ENCODE measurements at places on chromosomes 4 and X. TPM values are rescaled to one million over a fixed set of nuclear protein-coding genes. Genes with fewer than 3 reads are reported as not detected.

The ADH1C gene
- total RNA-seq = not detected

DNA sequence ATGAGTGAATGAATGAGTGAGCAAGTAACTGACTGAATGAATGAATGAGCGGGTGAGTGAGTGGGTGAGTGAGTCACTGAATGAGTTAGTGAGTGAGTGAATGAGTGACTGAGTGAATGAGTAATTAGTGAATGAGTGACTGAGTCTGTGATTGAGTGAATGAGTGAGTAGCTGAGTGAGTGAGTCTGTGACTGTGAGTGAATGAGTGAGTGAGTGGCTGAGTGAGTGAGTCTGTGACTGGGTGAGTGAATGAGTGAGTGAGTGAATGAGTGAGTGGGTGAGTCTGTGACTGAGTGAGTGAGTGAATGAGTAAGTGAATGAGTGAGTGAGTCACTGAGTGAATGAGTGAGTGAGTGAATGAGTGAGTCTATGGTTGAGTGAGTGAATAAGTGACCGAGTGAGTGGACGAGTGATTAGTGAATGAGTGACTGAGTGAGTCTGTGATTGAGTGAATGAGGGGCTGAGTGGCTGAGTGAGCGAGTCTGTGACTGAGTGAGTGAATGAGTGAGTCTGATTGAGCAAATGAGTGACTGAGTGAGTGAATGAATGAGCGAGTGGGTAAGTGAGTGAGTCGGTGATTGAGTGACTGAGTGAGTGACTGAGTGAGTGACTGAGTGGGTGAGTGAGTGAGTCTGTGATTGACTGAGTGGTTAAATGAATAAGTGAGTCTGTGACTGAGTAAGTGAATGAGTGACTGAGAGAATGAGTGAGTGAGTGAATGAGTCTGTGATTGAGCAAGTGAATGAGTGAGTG, 223.0 kb upstream of the PSAPL1 start:
- no peak for DNase-seq

The LRIT3 gene
- total RNA-seq = not detected

The HSD17B13 gene
- 0.17 TPM for total RNA-seq

DNA sequence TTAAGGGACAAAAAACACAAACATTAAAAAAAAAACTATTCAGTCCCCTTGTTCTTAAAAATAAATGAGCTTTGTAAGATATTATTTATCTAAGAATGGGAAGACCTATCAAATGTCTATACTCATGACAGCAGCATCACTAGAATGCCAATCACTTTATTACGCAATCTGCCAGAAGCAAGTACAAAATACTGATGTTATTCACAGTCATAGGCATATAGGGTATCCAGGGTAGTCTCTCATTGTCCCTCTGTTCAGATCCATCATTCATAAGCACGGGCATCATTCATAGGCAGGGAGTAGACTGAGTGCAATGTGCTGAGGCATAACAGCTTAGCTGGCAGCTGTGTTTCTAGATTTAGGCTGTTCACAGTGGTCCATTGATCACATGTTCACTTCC, 109.1 kb downstream of the EPHA5 start:
- DNase-seq = no peak

The AKAP14 gene
- total RNA-seq = not detected

The GIMD1 gene
- total RNA-seq = not detected

DNA sequence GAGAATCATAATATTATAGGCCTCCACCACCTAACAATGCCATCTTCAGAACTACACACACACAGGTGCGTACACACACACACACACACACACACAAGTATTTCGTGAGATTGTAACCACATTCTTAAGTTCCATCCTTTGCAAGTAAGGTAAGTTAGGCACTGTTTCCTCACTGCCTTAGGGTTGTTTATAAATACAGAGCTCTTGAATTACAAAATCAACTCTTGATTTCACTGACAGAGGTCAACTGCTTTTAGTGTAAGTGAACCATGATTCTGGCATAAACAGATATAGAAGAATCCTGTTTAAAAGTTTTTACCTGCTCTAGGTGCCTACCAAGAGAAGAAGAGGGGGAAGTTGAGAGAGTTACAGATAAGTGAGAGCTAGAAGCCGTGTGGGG, 166.1 kb downstream of the DMD start:
- DNase-seq = no peak

The GPRIN3 gene
- 36.5 TPM for total RNA-seq

- no peak for DNase-seq
These were observed 27.3 kb downstream of the INTS6L start for GRCh38 chrX:135547767-135548166.

GRCh38 chrX:40908857-40909475, 173.6 kb upstream of the MED14 start:
- DNase-seq = no peak

GRCh38 chr4:42398171-42398870, 1.0 kb downstream of the SHISA3 start:
- no peak for DNase-seq

DNA sequence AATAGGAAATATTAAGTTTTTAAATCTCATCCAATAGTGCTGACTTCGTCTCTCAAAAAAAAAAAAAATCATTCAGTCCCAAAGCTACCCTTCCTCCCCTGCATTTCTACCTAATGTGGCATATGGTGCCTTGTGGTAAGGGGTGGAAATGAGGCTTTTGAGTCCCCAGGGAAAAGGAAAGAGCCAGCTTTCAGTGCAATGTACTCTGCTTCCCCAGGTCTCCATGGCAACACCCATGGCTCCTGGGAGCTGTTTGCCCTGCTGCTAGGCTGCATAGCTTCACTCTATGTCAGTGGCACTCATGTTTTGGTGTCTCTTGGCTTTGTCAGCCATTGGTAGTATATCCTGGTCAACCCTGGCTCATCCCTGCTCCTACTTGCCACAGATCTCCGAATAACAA, 175.9 kb downstream of the SLC39A8 start:
- no peak for DNase-seq

DNA sequence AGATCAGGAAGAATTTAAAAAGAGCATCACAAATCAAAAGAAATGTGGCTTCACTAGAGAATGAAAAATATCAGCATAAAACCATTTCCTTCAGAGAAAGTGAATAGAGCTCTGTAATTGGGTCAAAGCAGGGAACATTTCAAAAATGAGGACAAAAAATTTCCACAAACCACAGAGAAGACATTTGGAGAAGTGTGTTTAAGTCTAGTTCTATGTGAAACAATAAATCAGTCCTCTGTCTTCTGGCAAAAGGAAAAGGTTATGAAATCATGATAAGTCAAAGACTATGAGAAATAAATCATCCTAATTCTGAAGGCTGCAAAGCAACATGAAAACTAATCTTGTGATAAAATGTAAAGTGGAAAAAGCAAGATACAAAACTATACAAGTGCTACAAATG, 27.9 kb downstream of the SMPX start:
- no peak for DNase-seq

GRCh38 chr4:184988611-184989010, 29.7 kb upstream of the HELT start:
- DNase-seq = no peak

Measured in NCI-H460 (cell line).